ENCODE measurements at places on chromosomes 2 and 18.

- no peak for DNase-seq
These were observed 337.0 kb upstream of the ZNF804A start for GRCh38 chr2:184261331-184261730.

DNA sequence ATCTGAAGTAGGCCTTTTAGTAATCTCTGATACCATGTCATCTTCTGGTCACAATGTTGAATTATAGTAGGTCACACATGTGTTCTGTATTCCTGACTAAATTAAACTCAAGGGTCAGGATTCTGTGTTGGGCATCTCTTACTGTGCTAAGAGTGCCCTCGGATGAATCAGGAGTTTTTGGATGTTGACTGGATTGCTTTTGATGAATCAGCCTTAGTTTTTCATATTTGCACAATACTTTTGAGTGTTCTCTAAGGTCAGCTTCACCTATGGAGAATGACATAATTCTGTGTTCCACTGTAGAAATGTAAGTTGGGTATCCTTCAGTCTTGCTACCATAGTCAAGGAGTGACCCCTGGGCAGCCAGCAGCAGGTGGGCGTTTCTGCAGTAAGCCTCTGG is 190.1 kb downstream of the PTPRM start:
- DNase-seq, result no peak

GRCh38 chr2:143469323-143469722 is 340.1 kb downstream of the ARHGAP15 start:
- DNase-seq, result no peak

GRCh38 chr2:219440388-219441256 is 6.0 kb downstream of the SPEG start:
- no peak for DNase-seq

GRCh38 chr18:74748809-74749208 is 151.1 kb downstream of the ZNF407 start:
- no peak for DNase-seq

- DNase-seq, result no peak
These were observed 681.6 kb upstream of the KLHL29 start for GRCh38 chr2:22703286-22703920.

- no peak for DNase-seq
These were observed 76.5 kb upstream of the EPB41L3 start for GRCh38 chr18:5620289-5620688.

DNA sequence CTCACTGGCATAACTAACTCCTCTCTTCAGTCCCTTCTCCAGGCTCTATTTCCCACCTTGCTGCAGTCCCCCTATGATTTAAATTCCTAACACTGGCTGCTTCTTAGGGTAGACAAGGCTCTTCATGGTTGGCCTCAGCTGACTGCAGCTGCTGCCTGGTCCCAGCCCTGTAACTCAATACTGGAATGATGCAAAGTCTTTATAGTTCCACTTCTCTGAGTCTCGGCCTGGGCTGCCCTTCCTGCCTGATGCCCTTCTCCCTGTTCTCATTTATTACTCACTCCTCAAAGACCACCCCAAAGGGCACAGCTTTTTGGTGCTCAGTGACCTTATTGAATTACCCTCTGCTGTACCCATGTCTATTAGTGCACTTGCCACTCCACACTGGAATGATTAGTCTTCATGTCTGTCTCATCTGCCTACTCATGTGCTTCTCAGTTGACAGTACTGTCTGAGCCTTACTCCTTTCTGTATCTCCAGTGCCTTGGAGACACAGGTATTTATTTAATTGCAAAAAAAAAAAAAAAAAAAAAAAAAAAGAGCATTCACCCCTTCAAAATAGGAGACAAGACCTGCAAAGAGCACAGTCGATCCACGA is 199.4 kb upstream of the REV1 start:
- no peak for DNase-seq

- DNase-seq, result no peak
These were observed 202.3 kb downstream of the MYO3B start for GRCh38 chr2:170380267-170380666.

DNA sequence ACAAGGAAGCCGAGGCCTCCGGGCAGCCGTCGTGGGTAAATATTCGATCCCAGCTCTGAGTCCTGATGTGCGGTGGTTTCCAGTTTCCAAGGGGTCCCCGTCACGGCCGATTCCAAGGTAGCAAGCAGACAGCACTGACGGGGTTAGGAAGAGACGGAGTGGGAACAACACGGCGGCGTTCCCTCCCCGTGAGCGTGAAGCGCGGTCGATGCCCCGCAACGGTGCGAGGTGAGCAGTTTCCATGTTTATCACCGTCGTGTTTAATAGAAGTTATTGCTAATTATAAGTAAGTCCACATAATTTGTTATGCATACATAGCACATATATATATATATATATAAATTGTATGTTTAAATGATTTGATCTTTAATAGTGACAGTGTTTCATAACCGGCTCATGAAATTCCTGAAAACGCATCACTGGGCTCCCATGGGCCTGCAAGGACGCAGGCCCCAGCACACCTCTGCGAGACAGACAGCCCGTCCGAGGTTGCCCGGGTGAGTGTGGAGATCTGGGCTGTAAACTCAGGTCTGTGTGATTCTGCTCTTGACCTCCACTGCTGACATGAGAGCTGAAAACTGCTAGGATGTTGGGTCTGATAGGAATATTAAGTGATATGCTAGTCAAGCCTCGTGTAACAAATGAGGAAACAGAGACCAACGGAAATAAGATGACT is 243.5 kb upstream of the SALL3 start:
- DNase-seq, result no peak

- no peak for DNase-seq
These were observed 168.7 kb downstream of the DDX1 start for GRCh38 chr2:15760232-15760910.

- no peak for DNase-seq
These were observed 263.4 kb downstream of the PTPRM start for GRCh38 chr18:7830468-7830867.

DNA sequence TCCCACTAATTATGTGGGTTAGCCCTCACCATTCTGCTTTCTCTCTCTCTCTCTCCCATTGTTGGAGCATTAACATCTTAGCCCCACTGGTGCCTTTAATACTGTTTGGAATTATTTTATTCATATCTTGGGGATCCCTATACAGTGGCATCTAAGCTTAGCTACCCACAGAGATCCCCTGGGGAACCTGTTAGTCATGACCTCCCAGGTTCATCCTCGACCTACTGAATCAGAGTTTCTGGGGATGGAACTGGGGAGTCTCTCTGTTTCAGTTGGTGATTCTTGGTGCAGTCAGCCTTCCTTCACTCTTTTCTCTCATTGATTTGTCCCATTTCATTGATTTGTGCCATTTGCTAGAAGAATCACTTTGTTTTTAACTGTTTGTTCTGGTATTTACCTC is 137.3 kb downstream of the PLCL1 start:
- no peak for DNase-seq

GRCh38 chr2:75044291-75044690 is 85.8 kb downstream of the POLE4 start:
- DNase-seq, result no peak

DNA sequence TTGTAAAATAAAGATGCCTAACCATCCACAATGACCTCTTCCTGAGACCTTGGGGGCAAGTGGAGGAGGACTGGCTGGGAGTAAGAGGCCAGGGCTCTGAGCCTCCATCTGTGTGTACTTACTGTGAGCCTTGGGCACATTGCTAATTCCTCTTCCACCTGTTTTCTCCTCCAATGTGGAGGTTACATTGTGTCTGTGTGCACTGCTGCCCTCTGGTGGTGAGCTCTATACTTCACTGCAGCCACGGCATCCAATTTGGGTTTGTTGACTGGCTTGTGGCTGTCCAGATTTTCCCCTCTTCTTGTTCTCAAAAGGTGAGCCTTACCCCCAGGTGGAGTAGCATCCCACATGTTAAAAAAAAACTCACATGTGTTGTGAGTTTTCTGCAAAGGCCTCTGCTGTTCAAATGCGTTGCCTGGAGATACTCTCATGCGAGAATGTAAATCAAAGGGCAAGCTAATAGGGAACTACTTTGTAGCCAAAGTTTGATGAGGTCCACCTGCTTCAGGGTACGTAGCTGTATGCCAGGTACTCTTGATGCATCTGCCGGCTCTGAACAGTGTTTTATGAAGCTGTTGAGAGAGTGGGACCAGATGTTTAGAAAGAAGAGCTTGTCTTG is 80.8 kb downstream of the APOB start:
- DNase-seq, result peak; percentile 35

- no peak for DNase-seq
These were observed 65.1 kb upstream of the CTLA4 start for GRCh38 chr2:203802342-203803052.

DNA sequence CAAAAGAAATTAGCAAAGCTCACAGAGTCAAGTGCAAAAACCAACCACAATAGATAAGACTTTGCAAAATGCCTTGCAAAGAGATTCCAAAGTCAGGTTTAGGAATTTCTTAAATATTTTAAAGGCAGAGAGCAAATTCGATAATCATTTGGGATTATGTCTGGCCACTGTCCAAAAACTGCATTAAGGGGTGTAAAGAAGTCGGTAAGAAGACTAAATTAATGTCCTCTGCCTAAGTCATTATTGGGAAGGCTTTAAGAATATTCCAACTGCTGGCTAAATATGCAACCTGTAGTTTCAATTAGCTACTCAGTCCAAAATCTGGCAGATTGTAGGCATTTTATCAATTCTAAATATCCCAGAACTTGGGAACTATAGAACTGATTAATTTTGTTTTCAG is 13.7 kb upstream of the LRP1B start:
- no peak for DNase-seq

DNA sequence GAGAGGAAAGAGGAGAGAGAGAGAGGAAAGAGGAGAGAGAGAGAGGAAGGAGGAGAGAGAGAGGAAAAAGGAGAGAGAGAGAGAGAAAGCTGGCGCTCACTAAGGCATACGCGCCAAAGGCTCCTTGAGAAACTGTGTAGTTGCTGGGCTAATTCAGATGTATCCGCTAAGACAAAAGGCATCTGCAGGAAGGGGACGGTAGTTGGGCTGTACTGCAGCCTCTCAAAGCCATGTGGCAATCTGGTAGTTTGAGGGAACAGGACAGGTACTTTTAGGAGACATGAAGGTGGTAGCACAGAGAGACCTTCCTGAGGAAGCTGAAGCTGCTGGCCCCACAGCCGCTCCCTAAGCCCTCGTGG is 31.6 kb downstream of the THNSL2 start:
- no peak for DNase-seq

DNA sequence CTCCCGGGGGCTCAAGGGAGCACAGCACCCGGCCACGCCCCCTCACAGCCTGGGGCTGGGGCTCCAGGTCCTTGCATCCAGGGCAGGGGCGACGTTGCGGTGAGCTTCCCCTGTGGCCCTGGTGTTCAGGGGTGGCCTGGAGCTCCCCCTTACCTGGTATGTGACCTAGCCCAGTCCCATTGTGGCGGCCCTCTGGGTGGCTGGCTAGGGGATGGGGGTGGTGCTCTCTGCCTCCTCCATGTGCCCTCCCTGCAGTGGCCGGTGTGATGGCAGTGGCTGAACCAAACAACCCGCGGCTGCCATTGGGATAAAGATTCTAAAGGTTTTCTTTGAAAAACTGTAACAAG is 288.3 kb downstream of the RDH14 start:
- DNase-seq, result no peak

- DNase-seq, result no peak
These were observed 10.9 kb downstream of the ANKRD23 start for GRCh38 chr2:96832754-96833507.

DNA sequence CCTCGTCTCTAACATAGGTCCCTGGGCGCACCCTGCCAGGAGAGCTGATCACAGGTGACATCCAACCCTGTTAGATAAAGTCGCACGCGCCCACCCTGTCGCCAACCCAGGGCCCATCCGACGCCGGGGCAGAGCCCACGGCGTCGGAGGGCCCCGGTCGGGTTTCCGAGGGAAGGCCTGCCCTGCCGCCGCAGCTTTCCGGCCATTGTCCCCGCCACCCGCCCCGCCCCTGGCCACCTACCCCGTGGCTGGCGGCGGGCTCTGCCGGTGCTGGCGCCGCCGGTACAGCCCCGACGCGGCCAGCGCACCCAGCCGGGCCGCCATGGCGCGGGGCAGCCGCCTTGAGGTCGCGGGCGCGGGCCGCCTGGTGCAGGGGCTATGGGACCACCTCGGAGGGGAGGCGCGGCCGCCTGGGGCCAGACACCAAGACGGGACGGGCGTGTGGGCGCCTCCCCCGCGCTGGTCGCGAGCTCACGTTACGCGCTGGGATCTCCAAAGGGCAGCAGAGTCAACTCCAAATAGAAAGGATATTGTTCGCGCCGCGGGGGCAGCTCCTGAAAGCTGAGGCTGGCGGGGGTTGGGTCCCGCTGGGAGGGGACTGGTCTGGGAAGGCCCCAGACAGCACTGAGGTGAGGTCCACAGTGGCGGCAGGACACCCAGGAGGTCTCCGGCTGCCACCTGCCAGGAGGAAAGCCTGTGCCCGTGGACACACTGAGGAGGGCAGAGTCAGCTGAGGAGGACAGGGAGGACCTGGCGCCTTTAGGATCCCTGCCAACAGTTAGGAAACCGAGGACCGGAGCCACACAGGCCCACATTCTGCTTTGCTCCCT is 11.1 kb downstream of the LIMS2 start:
- no peak for DNase-seq

GRCh38 chr2:106899786-106900530 is 14.0 kb upstream of the ST6GAL2 start:
- no peak for DNase-seq

GRCh38 chr18:54750350-54750749 is 77.9 kb upstream of the RAB27B start:
- no peak for DNase-seq

DNA sequence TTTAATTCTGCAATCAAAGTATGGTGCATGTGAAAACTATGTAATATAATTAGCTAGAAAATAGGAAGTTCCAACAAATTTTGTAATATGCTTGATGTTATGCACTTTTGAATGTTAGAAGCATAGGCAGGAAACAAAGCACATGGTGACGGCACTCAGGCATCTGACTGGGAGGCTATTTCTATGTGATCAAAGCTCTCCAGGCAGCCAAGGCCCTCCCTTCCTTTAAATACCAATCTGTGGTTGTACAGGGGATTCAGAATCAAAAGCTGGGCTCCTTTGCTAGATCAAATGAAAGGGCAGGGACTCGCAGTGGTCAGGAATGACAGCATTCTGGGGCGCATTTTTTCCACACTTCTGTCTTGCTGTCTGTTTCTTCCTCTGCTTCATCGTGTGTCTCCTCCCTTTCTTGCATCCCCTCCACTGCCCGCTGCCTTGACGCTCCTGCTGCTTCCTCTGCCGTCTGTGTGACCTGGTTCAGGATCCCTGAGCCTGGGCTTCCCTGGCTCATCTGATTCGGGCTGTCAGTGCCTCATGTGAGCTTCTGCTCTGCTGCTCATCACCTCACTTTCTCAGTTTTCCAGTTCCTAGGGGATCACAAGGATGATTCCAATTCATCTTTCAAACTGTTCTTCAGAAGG is 30.9 kb downstream of the TMEM182 start:
- DNase-seq, result no peak

- no peak for DNase-seq
These were observed 45.4 kb downstream of the TTN start for GRCh38 chr2:178761759-178762371.
